ENCODE measurements at places on chromosomes 6 and 20. TPM values are rescaled to one million over a fixed set of nuclear protein-coding genes. Genes with fewer than 3 reads are reported as not detected.

The CTAGE9 gene
- total RNA-seq = not detected

The MEI4 gene
- total RNA-seq = 0.31 TPM

DNA sequence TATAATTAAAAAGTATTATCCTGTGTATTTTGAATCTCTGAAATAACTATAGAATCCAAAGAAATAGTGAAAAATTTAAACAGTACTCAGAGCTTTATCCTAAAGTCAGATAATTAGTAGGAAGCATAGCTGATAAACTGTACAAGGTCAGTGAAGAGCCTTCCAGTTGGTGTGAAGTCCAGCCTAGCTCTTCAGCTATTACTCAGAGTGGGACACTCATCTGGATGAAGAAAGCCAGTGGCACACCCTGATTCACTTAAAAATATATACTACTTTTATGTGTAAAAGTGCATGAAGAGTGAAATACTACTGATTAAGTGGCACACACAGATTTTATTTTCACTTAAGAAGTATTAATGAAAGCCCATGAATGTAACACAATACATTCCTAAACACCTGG lies 3.1 kb downstream of the IFNGR1 start:
- ATAC-seq = no peak

DNA sequence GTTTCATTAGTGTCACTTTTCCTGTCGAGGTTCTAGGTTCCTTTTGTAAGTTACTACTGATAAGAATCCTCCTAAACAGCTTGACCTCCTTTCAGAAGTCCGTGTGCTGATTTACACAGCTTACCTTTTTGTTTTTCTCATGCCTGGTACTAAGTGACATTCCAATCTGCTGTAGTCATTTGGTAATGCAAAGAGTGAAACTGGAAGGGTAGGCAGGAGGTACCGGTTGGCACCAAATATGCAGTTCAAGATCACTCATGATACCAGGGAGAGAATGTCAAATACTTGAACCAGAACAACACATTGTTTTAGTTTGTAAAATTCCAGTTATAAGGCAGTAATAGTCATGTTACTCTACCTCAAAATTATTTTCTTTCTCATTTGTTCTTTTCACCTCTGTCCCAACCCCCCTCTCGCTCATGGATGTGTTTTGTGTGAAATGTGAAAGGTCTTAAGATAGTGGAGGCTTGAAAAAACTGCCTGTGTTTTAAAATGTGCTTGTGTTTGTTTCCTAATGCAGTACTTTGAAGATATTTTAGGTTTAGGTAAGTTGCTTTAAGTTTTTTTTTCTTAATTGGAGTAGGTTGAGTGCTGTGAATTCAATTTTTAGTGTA lies 23.2 kb downstream of the AFDN start:
- no peak for ATAC-seq

The COL21A1 gene
- total RNA-seq = 24.9 TPM

- ATAC-seq = no peak
Measured at GRCh38 chr6:53315086-53315724, 33.5 kb downstream of the ELOVL5 start.

- ATAC-seq = no peak
Measured at GRCh38 chr6:5580736-5581581, 319.6 kb downstream of the FARS2 start.

GRCh38 chr6:65182681-65183080 lies 524.3 kb downstream of the EYS start:
- no peak for ATAC-seq

DNA sequence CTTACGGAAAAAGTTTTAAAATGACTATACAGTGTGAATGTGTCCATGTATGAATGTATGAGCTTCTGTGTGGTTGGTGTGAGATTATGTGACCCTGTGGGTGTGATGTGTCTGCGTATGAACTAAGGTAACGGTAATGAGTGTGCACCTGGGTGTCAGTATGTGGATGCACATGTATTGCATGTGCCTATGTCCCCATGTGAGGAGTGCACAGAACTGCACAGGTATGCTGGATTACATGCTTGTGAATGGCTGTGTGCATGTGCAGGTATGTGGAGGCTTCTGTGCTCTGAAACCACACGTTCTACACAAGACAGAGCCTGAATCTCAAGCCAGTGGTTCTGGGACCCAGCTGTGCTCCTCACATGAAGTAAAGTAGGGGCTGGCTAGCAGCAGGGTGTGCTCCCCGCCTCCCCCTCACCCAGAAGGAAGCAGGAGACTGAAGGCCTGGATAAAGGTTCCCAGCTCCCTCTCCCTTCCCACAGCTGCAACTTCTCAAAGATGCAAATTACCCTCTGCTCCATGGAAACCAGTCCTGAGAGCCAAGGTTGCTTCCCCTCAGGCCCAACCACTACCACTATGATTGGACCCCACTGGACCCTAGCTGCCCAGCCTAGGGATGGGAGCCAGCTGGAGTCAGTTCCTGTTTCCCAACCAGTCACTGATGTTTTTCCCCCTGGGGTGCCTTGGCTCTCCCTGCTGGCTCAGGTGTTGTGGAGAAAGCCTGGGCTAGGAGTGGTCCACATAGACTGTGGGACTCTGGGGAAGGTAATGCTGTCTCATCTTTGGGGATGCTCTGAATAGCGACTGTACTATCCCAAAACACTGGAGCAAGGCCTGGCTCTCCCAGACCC lies 24.8 kb upstream of the SPDEF start:
- ATAC-seq = no peak

The TMEM217 gene
- total RNA-seq = not detected

DNA sequence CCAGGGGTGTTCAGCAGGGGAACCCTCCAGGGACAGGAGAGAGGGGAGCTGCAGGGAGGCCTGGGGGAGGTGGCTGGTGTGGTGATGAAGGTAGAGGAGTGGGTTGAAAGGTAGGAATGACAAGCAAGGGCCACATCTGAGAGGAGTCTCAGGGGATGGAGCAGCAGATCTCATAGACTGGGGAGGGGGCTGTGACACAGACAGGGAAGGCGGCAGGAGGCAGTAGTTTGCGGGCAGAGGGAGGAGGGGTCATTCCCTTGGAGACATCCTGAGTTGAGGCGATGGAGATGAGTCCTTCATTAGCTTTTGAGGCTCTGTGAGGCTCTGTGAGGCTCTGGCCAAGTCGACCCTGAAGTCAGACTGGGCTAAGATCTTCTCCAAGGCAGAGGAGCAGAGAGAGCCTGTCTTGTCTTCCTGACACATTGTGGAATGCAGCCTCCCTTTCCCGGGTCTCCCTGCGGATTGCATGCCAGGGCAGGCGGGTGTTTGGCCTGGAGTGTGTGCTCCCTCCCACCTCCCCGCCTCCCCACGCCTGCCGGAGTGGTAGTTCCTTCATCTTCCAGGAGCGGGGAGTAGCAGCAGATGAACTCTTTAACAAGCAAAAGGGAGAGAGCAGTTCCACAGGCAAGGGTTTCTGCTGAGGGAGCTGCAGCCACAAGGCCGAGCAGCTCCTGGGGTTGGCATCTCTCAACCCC lies 34.3 kb upstream of the MLN start:
- ATAC-seq = no peak

- no peak for ATAC-seq
Measured at GRCh38 chr6:71072508-71072907, 115.6 kb upstream of the B3GAT2 start.

GRCh38 chr20:51122931-51123658 lies 100.2 kb upstream of the KCNG1 start:
- no peak for ATAC-seq

GRCh38 chr6:45156075-45156474 lies 172.1 kb upstream of the RUNX2 start:
- no peak for ATAC-seq

The HLA-DQA1 gene
- 4.3 TPM for total RNA-seq

DNA sequence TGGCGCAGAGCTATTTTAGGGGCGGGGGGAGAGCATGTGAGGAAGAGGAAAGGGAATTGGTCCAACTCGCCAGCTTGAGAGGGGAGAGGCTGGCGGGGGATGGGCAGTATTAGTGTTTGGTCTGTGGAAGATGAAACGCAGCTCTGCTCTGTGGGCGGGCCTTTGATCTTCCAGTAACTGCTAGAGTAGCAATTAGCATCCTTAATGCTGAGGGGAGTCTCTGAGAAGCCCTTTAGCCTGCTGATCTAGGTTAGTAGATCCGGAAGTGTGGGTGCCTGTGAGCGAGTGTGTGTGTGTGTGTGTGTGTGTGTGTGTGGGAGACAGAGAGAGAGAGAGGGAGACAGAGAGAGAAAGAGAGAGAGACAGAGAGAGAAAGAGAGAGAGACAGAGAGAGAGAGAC lies 117.2 kb upstream of the BACH2 start:
- no peak for ATAC-seq

DNA sequence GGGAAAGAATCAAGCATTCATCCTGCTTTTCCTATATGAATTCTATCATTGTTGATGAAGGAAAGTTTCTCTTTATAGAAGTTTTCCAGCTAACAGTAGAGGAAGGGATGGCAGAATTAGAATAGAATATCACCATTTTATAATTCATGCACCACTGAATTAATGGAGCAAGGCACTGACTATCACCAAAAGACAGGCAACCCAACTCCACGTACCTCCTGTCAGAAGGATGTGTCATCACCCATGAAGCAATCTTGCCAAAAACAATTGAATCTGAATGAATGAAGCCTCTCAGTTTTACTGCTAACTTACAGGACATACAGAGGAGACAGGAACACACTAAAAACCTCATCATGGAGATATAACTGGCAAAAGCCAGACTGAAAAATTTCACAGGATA lies 122.4 kb downstream of the NFATC2 start:
- no peak for ATAC-seq
